ENCODE measurements at places on chromosomes 6 and 20.
A peak's percentile ranks its signal among the peaks of the same experiment; 100 is the strongest.

GRCh38 chr20:25493137-25493536 is 85.7 kb downstream of the GINS1 start:
- DNase-seq = no peak

DNA sequence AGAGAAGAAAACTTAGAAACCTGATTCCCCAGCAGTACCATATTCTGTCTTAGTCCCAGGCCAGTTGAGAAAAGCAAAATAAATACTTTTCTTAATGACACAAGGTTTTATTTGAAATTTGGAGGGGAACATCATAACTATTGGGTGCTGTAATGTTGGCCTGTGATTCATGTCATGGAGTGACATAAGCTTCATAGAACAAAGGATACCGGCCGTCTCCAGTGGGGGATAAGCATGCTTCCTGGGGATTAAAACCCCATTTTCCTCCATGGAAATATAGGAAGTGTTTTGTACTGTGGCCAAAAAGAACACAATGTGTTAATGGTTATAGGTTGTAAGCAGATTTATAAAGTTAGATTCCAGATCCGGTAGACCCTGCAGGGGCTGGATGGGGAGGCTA is 18.0 kb downstream of the MTHFD1L start:
- no peak for DNase-seq

DNA sequence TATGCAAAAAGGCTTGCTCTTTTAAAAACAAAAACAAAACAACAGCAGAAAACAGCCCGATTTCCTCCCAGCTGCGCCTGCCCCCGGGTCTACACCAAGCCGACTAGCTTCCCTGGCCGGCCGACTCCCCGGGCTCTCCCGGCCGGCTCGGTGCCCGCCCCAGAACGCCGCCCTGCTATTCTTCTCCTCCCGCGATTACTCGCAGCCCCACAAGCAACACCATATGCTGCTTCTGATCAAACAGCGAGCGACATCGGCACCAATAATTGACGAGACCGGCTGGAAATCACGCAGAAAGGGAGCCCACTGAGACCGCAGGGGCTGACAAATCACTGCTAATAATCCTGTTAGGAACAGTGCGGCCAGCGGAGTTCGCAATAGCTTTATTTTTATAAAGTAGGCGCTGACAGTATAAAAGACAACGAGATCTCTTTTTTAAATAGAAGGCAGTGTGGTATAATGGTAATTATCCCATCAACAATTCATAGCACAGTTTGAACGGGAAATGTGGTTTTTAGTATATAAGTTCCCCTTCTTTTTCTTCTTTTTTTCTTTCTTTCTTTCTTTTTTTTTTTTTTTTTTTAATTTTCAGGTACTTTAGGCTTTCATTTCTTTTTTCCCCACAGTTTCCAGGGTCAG is 3.3 kb downstream of the SIM1 start:
- DNase-seq = no peak

GRCh38 chr20:49676581-49677291 is 36.9 kb downstream of the B4GALT5 start:
- DNase-seq = peak; percentile 80

DNA sequence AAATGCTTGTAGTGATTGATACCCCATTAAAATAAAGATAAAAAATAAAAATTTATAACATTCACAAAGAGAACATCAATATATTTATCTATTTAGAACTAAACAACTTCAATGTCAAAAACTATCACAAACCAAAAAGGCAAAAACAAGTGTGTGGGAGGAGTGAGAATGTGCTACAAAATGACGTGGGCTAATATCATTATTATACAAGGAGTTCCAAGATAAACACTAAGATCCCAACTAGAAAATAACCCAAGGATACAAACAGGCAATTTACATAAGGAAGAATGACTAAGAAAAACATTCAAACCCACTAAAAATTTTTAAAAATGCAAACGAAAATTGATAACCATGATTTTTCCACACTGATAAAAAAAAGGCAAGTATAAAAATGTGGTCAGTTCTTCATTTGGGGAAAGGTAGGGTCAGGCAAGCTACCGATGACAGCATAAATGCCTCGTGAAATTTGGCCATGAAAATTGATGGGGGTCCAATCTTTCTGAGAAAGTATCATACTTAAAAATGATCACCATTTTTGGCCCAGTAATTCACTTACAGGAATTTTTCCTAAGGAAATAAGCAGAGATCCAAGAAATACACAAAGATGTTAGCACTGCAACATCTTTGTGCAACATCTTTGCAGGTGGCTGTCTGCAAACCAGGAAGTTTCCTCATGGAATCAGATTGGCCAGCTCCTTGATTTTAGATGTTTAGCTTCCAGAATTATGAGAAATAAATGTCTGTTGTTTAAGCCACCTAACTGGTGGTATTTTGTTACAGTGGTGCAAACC is 140.2 kb downstream of the TMEM200A start:
- DNase-seq = no peak

DNA sequence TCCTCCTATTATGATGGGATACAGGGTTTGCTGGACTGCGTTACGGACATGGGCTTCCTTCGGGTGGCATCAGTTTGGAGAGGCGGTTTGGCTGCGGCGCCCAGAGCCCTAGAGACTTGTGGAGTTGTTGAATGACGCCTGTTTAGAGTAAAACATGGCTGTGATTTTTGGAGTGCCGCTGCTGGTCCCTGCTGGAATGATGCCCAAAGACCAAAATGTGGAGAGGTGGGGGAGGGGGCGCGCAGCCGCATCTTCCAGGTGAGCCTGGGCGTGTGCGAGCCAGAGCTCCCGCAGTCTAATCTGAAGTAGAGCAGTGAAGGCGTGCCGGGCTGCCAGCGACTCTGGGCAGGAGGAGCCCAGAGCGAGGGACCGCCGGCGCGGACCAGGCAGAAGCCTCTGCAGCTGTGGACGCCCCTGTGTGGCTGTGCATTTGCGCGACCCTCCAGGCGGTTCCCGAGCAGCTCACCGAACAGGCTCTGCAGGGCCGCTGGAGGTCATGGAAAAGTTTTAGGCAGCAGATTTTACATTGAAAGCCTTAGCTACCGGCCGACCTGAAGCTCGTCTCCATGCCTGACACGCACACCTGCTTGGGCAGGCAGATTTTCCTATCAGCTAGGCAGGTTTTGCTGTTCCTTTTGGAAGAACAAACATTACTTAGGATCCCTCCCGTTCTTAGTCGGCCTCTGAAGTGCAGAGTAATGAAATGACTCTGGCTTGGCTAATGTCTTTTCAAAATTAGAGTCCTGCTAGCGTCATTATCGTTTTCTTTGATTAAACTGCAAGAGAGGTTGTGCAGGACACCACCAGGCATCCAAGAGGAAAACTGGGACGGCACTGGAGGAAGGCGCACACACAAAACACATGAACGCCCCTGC is 298.2 kb downstream of the PHACTR1 start:
- no peak for DNase-seq

GRCh38 chr20:22027423-22027822 is 322.0 kb downstream of the PAX1 start:
- DNase-seq = no peak
